ENCODE measurements at places on chromosomes 5 and 9.

GRCh38 chr5:173204185-173204979, 30.6 kb downstream of the NKX2-5 start:
- DNase-seq, result peak; percentile 41

DNA sequence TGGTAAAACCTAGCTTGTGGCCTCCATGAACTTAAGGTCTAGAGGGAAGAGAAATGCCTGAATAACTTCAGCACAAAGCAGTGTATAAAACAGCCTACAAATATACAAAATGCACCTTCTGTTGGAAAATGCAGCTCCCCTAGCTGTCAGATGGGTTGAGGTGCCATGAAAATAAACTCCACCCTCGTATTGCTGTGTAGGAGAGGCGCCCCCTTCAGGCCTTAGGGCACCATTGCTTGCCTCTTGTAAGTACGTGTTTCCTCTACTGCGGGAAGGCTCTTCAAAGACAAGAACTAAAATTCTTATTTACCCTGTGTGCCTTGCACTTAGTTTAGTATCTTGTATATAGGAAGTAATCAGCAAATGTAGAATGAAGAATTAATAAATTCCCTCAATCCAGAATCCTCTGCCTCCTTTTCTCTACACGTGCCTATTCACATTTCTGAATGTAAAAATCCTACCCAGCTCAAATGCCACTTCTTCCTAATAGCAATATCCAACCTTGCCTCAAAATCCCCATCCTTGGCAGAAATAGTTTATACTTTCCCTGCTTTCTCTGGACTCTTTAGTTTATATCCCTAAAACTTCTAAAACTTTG, 393.7 kb upstream of the PDE4D start:
- DNase-seq, result peak; percentile 14

GRCh38 chr5:3120028-3120427, 368.6 kb upstream of the IRX2 start:
- no peak for DNase-seq

- no peak for DNase-seq
These were observed 195.6 kb upstream of the NREP start for GRCh38 chr5:111952555-111952954.

GRCh38 chr5:124302533-124302932, 443.9 kb downstream of the ZNF608 start:
- DNase-seq, result no peak

DNA sequence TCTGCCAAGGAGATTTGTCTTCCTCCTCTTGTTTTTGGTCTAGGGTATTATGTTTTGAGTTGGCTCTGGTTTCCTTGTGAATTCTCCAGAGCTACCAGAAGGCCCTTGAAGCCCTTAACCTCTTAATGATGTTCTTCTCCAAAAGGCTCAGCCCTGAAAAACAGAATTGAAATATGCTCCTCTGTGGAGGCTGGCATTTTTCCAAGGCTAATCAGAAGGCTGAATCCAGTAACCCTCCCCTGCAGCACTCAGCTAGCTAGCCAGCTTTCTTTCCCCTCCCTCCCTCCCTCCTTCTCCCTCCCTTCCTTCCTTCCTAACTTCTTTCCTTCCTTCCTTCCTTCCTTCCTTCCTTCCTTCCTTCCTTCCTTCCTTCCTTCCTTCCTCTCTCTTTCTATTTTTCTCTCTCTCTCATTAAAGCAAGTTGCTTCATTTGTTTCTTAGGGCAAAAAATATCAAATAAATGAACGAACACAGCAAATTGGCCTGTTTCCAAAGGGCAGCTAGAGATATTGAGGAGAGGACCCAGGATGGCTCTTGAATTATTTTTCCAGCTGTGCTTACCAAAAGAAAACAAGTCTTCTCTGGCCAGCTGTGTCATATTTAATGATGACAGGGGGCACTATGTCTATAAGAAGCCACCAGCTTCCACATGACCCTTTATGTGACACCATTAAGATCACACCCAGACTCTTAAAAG, 38.7 kb downstream of the JAKMIP2 start:
- no peak for DNase-seq
